NCI-H2081 (cell line): ENCODE measurements at places on chromosomes 1 and 21.

DNA sequence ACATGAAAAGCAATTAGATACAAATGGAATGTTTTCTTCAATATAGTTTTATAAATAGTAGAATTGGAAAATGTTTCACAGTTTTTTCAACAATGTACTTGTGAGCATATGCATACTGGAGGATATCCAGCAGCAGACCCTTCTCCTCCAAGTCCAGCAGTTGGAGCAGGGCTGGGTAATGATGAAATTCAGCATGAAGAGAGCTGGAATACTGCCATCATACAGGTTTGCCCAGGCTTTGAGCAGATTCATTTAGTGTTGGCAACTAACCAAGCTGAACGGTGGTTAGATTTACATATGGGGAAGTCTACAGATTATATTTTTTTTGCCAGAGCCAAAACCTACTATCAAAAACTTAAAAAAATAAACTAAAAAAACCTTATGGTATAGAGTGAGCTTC is 38.3 kb downstream of the WDR3 start:
- peak; percentile 68 for DNase-seq

DNA sequence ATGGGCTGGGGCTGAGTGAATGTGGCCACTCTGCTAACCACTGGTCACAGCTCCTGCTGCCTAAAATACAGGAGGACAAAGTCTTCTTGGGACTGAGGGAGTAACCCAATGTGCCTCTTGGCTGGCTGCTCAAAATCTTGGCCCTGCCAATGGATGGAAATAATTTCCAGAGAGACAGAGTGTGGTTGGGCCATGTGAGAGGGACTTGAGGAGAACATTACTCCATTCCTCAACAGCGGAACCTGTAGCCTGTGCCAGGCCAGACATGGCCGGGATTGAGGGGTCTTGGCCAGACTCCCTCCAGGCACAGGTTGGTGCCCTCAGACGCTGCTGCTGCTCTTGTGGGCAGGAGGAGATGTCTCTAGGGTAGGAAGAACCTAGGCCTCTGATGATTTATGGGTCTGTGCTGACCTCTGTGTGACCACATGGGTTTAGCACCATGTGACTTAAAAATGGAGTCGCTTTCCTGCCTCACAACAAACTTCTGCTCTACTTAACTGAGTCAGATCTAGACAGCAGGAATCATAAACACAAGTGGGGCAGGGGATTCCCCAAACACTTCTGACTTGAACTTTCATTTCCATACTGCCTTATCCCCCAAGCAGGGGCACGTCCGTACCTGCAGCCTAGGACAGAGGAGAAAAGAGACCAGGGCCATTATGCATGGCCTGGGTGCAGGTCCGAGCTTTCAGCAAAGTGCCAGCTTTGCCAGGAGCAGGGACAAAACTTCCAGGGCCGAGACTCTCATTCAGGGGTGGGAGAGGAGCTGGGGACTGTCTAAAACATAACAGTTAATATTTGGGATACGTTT is 79.2 kb downstream of the CD34 start:
- no peak for DNase-seq

- DNase-seq, result no peak
Measured at GRCh38 chr1:20375563-20375962, 84.9 kb downstream of the VWA5B1 start.

GRCh38 chr21:37164742-37165141 is 91.7 kb downstream of the TTC3 start:
- DNase-seq, result no peak

DNA sequence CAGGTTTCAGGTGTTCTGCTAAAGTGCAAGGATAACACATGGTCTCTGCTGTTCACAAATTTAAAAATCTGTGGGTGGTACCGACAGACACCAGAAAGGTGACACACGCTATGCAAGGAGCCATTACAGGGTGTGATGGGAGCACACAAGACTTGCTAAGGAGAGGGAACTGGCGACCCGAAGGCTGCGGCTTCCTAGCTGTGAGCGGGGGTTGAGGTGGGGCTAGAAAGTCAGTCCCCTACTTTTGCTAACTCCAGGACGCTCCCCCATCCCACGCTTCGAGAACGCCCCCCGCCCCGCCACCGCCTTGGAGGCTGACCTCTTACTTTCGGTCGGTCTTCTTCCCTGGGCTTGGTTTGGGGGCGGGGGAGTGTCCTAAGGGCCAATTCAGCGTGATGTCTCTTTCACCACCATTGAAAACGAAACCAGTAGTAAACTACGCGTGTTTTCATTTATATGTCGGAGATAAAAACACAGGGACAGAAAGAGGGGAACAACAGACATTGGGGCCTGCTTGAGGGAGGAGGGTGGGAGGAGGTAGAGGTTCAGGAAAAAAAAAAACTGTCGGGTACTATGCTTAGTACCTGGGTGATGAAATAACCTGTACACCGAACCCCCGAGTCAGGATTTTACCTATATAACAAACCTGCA is 1.1 kb downstream of the CKS1B start:
- peak; percentile 52 for DNase-seq

DNA sequence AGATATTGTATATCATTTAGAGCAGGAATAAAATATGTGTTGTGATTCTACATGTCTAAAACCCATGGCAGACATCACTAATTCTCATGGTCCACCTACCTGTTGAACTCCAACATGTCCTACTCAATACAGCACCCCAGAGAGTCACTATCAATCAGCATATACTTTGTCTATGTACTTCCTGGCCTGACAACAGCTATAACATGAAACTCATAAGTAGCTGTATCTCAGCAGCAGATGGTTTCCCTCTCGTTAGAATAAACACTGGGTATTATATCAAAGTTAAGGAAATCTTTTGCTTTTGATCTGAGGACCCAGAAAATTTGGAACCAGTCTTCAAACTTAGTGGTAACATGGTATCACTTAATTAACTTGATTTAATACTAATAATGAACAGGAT is 15.8 kb downstream of the ARPC5 start:
- DNase-seq, result no peak

DNA sequence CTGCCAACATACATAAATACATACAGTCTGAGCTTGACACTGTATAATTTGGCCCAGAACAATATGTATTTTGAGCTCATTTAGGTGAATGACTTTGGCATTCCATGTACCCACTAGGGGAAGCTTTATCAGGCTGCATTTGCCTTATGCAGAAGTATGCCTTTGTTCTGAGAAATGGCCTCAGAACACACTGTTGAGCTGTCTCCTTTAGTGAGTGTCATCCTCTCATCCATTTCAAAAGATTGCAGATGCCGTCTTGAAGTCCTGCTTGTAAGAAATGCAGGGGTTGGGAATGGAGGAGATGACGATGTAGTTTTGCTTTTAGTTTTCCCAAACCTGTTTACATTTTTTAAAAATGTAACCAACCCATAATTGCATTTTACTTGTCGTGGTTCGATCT is 14.8 kb upstream of the NBL1 start:
- peak; percentile 59 for DNase-seq

DNA sequence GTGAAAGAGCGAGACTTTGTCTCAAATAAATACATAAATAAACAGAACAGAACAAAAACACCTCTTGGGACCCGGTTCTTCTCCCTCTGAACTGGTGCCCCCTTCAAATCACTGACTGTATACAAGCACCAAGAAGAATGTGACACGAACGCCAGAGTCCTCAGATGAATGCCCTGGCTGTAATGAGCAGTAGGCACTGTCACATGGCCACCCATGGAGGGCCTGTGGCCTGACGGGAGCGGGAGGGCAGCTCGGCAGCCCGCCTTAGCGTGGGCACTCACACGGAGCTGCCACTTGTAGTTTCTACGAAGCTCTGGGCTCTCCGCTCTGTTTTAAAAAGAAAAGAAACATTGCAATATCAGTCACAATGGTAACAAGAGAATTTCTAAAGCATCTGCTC is 146.0 kb downstream of the PEX14 start:
- DNase-seq, result no peak

DNA sequence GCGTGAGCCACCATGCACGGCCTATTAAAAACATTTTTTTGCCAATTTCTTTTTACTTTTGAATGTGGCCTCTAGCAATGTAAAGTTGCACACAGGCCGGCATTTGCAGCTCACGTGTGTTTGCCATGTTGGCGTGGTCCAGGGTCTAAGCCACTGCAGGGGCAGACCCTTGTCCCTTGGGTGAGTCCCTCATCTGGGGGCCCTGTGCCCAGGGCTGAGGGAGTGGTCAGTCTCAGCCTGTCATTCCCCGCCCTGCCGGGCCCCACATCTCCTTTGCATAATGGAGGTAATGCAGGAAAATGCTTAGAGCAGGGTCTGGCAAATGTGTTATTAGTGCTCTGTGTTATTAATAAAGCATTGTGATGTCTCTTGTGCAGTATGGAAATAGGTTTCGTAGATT is 16.9 kb downstream of the AGPAT3 start:
- DNase-seq, result no peak

DNA sequence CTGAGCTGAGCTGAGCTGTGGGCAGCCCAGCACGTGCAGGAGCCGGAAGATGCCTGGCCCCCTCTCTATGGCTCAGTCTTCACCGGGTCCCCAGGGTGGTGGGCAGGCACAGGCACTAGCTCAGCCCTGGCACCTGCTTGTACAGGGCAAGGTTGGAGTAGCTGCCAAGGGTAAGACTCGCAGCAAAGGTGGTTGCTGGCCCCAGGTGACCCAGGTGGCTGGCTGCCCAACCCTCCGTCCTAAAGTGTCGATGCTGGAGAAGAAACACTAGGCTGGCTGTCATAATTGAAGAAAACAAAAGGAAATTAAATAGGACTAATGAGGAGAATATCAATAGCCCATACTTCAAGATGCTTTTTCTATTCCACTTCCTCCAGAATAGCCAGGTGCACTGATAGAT is 77.1 kb upstream of the ACTL8 start:
- no peak for DNase-seq

DNA sequence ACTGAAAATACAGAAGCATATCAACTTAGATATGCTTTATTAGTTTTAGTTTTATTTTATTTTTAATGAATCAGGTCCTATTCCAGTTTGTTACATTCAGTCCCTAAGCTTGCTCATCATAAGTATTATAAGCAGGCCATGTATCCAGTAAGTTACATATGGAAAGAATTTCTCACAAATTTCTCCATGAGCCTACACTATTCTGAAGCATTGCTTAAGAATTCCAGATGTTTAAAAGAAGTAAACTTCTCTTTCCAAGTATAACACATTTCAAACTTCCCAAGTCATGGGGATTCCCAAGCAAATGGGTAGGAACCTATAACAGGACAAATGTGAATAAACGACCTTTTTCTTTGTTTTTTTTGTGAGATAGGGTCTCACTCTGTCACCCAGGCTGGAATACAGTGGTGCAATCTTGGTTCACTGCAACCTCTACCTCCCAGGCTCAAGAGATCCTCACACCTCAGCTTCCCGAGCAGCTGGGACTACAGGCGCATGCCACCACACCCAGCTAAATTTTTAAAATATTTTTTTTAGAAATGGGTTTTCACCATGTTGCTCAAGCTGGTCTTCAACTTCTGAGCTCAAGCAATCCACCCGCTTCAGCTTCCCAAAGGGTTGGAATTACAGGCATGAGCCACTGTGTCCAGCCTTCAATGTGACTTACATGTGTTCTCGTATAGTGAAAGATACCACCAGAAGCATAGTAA is 39.0 kb downstream of the ST7L start:
- DNase-seq, result no peak

- no peak for DNase-seq
Measured at GRCh38 chr21:31358158-31358557, 14.1 kb upstream of the TIAM1 start.

- DNase-seq, result no peak
Measured at GRCh38 chr21:46157396-46157986, 2.1 kb upstream of the FTCD start.

GRCh38 chr21:35428489-35428888 is 379.4 kb upstream of the RUNX1 start:
- DNase-seq, result no peak

DNA sequence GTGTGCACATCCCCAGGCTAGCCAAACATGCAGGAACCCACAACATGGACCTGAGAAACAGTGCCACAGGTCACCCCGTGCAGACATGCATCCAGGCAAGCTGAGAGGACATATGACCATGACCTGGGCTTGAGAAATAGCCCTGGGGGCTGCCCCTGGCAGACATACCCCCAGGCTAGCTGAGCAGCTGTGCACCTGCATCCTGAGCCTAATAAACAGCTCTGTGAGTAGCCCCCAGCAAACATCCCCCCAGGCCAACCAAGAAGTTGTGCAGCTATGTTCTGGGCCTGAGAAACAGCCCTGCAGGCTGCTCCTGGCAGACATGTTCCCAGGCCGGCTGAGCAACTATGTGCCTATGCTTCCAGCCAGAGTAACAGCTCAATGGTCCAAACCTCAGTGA is 14.5 kb downstream of the OLFML3 start:
- DNase-seq, result no peak

- DNase-seq, result no peak
Measured at GRCh38 chr1:193325042-193325441, 138.6 kb upstream of the B3GALT2 start.

DNA sequence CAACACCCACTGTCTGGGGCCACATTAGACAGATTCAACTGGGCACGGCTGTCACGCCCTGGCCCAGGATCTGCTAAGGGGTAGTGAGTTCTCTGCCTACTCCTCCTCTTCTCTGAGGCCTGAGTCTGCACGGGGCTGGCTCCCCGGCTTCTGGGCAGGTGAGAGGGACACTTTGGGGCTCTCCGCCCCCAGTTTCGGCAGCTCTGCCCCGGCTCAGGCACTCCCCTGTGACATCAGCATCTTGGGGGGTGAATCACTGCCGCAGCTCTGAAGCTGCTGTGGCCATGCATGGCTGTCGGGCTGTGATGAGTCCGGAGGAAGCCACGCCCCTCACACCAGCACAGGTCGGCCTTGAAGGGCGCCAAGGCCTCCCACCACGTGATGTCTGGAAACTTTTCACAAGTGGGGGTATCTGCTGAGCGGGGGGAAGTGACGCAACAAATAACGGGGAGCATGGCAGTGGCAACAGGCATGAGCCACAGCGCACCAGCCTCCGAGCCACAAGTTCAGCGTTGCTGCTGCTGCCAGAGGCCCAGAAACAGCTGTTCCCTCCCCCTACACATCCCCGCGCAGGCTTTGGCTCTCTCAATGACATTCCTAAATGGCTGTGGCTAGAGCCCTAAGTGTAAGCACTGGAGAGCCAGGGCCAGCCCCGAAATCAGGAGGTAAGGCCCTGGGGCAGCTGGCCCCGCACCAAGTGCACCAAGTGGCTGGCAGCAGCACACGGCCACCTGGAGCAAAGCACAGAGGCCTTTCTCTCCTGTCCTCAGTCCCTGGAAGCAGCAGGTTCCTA is 26.3 kb downstream of the ZBTB17 start:
- DNase-seq, result no peak

GRCh38 chr1:20366463-20367115 is 75.9 kb downstream of the VWA5B1 start:
- no peak for DNase-seq

- DNase-seq, result no peak
Measured at GRCh38 chr1:85274969-85275453, 1.4 kb downstream of the BCL10 start.

- no peak for DNase-seq
Measured at GRCh38 chr21:29430576-29430975, 131.9 kb downstream of the BACH1 start.
